Motor neuron (in vitro differentiated cells): ENCODE measurements at places on chromosomes 1 and 21. TPM values are rescaled to one million over a fixed set of nuclear protein-coding genes. Genes with fewer than 3 reads are reported as not detected.

C1QB gene
- not detected in 2 replicates for total RNA-seq

BARHL2 gene
- total RNA-seq, result not detected in 2 replicates

S100A11 gene
- total RNA-seq, result 35.3 and 46.2 TPM in 2 replicates

S100A7 gene
- total RNA-seq, result not detected in 2 replicates

PLA2G2A gene
- not detected in 2 replicates for total RNA-seq

ANKRD34A gene
- 1.4 and 1.7 TPM in 2 replicates for total RNA-seq

CYP2J2 gene
- total RNA-seq, result 2.9 and 3.4 TPM in 2 replicates

HEYL gene
- total RNA-seq, result 1.4 TPM in 1 of 2 replicates, not detected in the other

AHCYL1 gene
- 55.4 and 60.2 TPM in 2 replicates for total RNA-seq

GJA5 gene
- total RNA-seq, result 0.23 and 0.36 TPM in 2 replicates

TNFAIP8L2 gene
- 0.25 and 0.43 TPM in 2 replicates for total RNA-seq

LRRIQ3 gene
- total RNA-seq, result 0.04 and 0.09 TPM in 2 replicates

SPRR1A gene
- total RNA-seq, result not detected in 2 replicates

COL8A2 gene
- total RNA-seq, result 1.2 and 1.8 TPM in 2 replicates

KIF2C gene
- 0.16 and 0.61 TPM in 2 replicates for total RNA-seq

CD84 gene
- total RNA-seq, result 0.27 and 0.31 TPM in 2 replicates
